Esophagus mucosa (tissue), 1 donor: ENCODE measurements at places on chromosomes 2 and 18. TPM values are rescaled to one million over a fixed set of nuclear protein-coding genes. Genes with fewer than 3 reads are reported as not detected.

Gene ITPRIPL1
- 1.8 TPM for total RNA-seq

Gene ZNF532
- 28.3 TPM for total RNA-seq

Gene C2orf80
- not detected for total RNA-seq

DNA sequence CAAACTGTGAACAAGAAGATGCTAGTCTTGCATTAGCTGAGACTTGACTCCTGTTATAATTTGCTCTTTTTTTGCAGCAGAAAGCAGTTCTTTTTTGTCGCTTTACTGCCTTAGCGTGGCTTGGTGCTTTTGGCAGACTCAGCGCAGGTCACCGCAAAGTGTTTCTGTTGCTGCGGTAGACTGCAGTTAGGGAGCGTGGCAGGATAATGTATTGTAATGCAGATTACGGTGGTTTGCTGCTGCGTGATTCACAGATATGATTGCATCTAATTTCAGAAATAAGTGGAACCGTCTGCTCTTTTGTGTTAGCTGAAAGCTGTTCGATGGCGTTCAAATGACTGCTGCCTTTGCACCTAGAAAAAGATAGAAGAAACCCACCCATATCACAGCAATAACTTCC is 131.6 kb upstream of the SATB2 start:
- ATAC-seq, result no peak

Gene CTAGE1
- not detected for total RNA-seq

Gene C2orf72
- total RNA-seq, result 0.08 TPM

DNA sequence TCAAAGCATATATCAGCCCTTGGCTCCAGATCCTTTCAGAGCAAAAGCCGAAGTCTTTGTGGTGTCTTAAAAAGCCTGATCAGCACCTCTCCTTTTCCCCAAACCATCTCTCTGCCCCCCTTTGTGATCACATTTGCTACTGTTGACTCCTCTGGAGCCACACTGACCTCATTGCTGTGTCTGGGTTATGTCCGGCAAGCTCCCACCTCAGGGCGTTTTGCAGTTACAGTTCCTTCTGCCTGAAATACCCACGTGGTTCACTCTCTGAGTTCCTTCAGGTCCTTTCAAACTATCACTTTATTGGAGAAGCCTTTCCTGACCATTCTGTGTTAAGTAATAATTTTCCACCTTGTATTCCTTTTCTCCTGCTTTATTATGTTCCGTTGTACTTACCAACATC is 11.8 kb downstream of the C2orf69 start:
- ATAC-seq, result no peak

Gene LINC00305
- not detected for total RNA-seq

- ATAC-seq, result no peak
These were observed 104.4 kb downstream of the AFF3 start for GRCh38 chr2:100038011-100038410.

GRCh38 chr2:154963511-154963910 is 265.0 kb downstream of the KCNJ3 start:
- ATAC-seq, result no peak

Gene ACAA2
- 27.6 TPM for total RNA-seq

- no peak for ATAC-seq
These were observed 331.9 kb downstream of the SLC8A1 start for GRCh38 chr2:40120026-40120425.

DNA sequence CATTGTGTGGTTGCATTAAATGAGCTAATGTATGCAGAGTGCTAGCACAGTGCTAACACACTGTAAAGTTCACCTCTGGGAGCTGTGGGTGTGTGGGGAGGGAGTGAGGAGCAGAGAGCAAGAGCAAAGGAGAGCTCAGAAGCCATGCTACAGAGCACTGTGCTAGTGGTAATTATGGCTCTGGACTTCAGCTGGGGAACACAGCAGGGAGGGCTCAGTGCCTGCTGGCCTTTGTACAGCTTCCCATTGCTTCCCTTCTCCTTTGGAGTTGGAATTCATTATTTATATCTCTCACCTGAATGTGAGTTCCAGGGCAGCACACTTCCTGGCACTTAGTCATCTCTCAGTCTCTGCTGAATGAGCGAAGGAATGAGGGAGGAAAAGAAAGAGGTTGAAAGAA is 2.5 kb upstream of the PLA2R1 start:
- no peak for ATAC-seq

GRCh38 chr2:46365913-46366667 is 68.9 kb downstream of the EPAS1 start:
- no peak for ATAC-seq

- ATAC-seq, result no peak
These were observed 101.9 kb downstream of the TWIST2 start for GRCh38 chr2:238949710-238950345.

Gene GCG
- not detected for total RNA-seq
